Stimulated activated CD4-positive, alpha-beta T cell treated with anti-CD3 and anti-CD28 coated beads, Interleukin-2, amount 100 ng/mL, for 24 hours (primary cell): ENCODE measurements at places on chromosomes 1 and 21.

DNA sequence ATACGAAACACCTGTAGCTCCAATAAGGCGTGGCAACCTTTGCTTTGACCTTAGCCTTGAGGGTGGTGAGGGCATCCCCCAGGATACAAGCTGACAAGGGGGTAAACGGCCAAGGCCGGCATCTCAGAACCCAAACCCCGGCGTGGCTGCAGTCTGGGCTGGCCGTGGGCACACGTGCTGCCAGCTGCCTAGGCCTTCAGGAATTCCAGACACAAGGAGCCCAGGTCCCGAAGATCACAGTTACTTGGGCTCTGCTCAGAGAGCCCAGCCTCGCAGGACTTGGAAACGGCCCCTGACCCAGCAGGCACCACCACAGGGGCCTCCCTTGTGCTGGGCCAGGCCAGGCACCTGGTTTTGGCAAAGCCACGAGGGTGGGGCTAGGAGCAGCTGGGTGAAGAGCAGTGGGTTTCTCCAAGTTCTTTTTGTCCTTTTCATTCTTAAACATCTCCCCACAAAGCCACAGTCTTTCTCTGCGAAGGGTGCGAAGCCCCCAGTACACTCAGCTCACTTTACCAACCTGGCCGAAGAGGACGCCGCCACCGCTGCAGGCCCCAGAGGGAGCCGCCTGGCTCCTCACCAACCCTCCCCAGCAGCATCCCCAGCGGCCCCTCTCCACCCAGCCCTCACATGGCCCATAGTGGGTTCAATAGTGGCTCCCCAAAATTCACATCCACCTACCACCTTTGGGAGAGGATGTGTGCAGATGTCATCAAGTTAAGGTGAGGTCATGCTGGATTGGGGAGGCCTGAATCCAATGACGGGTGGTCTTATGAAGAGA, 26.8 kb downstream of the PRDM15 start:
- DNase-seq = no peak

DNA sequence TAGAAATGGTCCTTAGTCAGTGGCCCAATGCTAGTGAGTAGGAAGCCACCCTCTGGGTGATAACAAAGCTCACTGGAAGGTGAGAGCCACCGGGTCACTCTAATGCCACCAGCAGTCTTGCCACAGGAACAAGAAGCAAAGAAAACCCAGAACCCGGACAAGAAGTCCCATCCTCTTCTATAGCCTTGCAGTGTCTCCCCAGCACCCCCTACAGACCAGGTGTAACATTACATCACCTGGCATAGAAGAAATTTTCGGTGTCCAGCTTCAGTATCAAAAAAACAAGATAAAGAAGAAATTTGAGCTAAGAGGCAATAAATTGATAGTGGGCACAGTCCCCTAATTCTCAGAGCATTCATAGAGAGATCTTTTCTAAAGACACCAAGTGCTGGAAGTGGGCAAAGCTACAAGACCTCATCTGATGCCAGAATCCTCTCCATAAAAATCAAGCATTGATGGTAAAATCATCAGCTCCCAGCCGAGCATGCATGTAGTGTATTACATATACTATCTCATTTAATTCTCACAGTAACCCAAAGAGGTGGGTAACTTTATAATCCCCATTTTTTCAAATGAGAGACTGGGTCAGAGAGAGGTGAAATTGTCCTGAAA, 491.0 kb downstream of the MATN1 start:
- peak; percentile 28 for DNase-seq

GRCh38 chr1:198830412-198830811, 191.6 kb downstream of the PTPRC start:
- DNase-seq = no peak

GRCh38 chr1:43930168-43930948, 3.2 kb upstream of the ARTN start:
- peak; percentile 28 for DNase-seq

GRCh38 chr21:39796466-39796865, 51.5 kb downstream of the IGSF5 start:
- no peak for DNase-seq

DNA sequence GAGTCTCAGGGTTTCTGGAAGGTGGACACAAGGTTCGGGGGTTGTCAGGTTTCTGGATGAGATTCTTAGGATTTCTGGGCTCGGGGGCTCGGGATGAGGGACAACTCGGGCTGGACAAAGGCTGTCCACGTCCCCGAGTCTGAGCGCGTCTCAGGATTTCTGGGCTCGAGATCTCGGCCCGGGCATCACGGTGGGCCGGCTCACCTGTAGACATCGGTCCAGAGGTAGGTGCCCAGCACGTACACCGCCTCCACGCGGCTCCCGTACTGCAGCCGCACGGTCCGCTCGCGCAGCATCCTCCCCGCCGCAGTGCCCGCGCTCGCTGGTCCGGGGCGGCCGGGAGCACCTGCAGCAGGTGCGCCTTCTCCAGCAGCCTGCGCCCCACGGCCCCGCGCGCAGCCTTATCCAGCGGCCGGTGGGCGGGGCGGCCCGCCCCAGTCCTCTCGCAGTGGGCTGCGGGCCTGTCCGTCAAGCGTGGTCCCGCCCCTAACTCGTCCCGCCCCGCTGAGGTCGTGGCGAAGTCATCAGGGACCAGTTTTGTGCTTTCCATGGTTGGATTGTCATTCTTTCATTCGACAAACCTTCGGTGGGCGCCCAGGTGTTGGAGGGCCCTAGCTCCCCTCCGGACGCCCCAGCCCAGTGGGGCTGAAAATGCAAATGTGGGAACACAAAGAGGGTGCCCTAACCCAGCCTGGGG, at the start of gene PADI2:
Gene PADI2 (minus strand): TSS at position 376 of the 697 bp plus-strand sequence. CDS start 80 bp downstream, at position 296.
- peak; percentile 66 for DNase-seq

- no peak for DNase-seq
Measured at GRCh38 chr1:228073857-228074545, 8.5 kb upstream of the ARF1 start.

- no peak for DNase-seq
Measured at GRCh38 chr1:17027403-17027802, 15.7 kb upstream of the ATP13A2 start.

DNA sequence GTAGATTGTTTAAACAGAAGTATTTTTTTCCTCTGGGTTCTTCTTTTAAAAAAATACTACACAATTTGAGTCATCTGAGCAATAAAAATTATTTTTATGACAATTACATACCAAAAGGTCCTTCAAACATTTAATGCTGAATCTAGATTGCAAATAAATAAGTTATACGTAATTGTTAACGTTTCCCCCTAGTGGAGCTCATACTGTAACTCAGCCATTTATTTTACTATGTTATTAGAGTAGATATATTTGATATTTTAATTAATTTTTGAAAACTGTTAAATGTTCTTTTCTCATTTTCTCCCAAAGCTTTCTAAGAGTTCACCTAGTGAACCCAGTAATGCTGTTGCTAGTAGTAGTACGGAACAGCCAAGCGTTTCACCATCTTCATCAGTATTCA, 33.5 kb downstream of the ZMYM1 start:
- no peak for DNase-seq

DNA sequence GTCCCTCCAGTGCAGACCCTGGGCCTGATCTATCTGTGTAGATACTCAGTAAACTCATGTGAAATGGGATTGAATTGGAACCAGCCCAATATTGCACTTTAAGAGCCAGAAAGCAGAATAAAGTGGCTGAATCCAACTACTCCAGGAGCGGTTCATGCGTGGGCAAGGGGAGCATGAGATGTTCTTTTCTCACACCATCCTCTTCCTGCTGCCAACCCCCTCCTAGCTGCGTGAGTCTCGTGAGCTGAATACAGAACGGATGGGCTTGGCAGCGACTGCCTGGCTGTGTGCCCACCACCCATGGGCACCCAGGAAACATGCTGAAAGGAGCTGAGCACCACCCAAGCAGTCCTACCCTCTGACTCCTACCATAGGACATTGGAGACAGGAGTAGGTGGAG, 128.3 kb downstream of the ELAVL4 start:
- DNase-seq = no peak

GRCh38 chr1:116185161-116185701, 74.0 kb downstream of the MAB21L3 start:
- no peak for DNase-seq

- peak; percentile 13 for DNase-seq
Measured at GRCh38 chr1:227894831-227895451, 52.8 kb downstream of the WNT9A start.

- no peak for DNase-seq
Measured at GRCh38 chr1:103937763-103938357, 188.2 kb downstream of the AMY1C start.
